ENCODE measurements at places on chromosomes 2 and 18. TPM values are rescaled to one million over a fixed set of nuclear protein-coding genes. Genes with fewer than 3 reads are reported as not detected.

GRCh38 chr2:24049485-24050021 lies at the start of gene FKBP1B:
FKBP1B (plus strand) TSS chr2:24049741; CDS start chr2:24049850, 109 bp downstream.
- ATAC-seq, result peak; percentile 32

- ATAC-seq, result peak; percentile 31
Measured at GRCh38 chr2:199462956-199463692, 5.4 kb upstream of the SATB2 start.

- ATAC-seq, result no peak
Measured at GRCh38 chr2:122194546-122194945, 439.1 kb downstream of the TSN start.

ST3GAL5 gene
- 15.2 TPM for total RNA-seq

CRYGA gene
- not detected for total RNA-seq

GRCh38 chr18:14015416-14015815 lies 100.1 kb upstream of the MC2R start:
- no peak for ATAC-seq

- no peak for ATAC-seq
Measured at GRCh38 chr2:66762761-66763160, 327.8 kb downstream of the MEIS1 start.

DNA sequence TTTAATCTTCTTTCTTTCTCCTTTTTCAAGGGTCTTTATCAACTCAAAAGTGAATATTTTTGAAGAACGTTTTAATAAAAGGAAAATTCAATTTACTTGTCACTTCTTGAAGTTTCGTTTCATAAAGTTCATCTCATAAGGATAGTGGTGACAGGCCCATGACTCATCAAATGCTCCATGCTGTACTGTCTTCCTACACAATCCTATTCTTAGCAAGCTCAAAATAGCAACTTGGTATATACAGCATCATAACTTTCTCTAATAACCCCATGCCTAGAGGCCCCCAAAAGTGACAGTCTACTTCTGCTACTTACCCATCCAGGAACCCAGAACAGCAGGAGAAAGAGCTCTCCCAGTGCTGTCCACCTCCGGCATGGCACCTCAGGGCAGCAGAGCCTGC lies 7.7 kb downstream of the FBXO15 start:
- ATAC-seq, result no peak

IL1RL1 gene
- total RNA-seq, result 7.1 TPM
